ENCODE measurements at places on chromosomes 1 and 21.

DNA sequence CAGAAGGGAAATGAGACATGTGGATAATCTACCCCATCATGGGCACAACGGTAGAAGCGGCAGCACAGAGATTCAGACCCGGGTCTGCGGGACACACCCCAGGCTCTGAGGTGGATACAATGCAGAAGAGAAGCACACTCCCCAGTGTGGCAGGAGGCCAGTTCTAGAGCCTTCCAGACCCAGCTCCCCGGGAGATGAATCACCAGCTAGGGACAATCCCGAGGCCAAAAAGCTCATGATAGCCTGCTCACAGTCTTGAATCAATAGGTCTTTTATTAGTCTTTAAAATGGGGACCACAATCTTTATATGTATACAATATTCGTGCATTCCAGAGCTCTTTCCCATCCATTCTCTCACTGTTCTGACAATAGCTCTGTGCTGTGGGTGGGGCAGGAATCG lies 57.3 kb upstream of the DIRAS3 start:
- DNase-seq: no peak

GRCh38 chr1:3312310-3312897 lies 142.1 kb upstream of the ARHGEF16 start:
- no peak for DNase-seq

- no peak for DNase-seq
Measured at GRCh38 chr1:162223488-162223887, 153.2 kb downstream of the SPATA46 start.

GRCh38 chr1:5751833-5752745 lies 240.1 kb downstream of the NPHP4 start:
- no peak for DNase-seq

GRCh38 chr1:164842870-164843269 lies 283.9 kb downstream of the PBX1 start:
- DNase-seq: no peak

DNA sequence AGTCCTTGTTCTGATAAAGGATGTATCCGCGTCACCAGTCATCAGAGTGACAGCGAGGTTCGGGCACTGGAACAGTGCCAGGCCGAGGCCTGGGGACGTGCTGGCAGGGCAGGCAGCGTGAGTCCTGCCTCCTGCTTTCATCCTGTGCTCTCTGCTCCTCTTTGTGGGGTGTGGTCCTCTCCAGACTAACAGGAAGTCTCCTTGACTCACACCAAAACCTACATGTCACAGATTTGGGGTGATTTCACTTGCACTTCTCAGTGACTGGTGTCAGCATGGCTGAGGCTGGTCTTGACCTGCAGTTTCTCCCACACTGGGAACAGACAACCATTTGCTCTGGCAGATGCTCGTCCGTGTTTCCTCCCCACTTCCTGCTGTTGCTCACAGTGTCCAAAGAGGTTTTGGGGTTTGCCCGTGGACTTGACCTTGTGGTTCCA lies 8.8 kb upstream of the NLRP3 start:
- DNase-seq: peak; percentile 28

DNA sequence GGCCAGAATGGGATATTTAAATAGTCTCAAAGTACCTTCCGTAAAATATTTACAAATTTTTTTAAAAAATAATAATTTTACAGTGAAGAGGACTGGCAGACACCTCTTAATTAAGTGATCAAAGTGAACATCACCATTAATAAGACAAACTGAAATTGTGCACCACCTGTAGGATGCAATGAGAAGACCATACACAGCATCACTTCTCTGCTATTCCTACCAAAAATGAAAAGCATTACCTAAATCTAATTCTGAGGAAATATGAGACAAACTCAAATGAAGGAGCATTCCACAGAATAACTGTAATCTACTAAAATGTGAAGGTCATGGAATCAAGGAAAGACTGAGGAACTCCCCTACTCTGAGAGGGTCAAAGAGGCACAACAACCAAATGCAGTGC lies 68.2 kb upstream of the PRDX6 start:
- no peak for DNase-seq

DNA sequence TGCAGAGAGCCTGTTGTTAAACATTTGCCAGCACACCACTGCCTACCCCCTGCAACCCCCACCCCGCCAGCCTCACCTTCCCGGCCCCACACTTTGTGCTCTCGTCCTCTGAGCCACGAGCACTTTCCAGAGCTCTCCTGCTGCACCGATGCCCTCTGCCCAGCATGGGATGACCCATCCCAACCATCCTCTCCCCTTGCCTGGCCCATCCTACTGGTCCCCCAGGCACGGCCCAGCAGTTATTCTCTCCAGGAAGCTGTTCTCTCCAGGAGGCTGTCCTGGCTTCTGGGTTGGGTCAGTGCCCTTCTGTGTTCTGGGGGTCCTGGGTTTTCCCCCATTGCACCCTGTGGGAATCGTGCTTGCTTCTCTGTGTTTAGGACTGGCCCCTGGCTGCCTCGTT lies 60.1 kb upstream of the ABCG1 start:
- DNase-seq: no peak

GRCh38 chr1:157963713-157964112 lies 29.7 kb upstream of the KIRREL1 start:
- no peak for DNase-seq

GRCh38 chr1:64052777-64053176 lies 150.6 kb upstream of the UBE2U start:
- DNase-seq: no peak

DNA sequence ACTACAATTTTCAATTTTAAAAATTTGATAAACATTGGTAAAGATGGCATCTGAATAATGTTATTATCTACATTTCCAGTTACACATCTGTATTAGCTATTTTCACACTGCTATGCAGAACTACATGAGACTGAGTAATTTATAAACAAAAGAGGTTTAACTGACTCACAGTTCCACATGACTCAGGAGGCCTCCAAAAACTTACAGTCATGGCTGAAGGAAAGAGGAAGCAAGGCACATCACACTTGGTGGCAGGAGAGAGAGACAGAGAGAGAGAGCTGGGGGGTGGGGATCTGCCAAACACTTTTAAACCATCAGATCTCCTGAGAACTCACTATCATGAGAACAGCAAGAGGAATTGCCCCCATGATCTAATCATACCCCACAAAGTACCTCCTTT lies 850.0 kb downstream of the LTN1 start:
- no peak for DNase-seq

GRCh38 chr1:17776426-17776825 lies 21.3 kb downstream of the ACTL8 start:
- DNase-seq: no peak

- DNase-seq: no peak
Measured at GRCh38 chr1:217770918-217771317, 139.8 kb downstream of the SPATA17 start.

DNA sequence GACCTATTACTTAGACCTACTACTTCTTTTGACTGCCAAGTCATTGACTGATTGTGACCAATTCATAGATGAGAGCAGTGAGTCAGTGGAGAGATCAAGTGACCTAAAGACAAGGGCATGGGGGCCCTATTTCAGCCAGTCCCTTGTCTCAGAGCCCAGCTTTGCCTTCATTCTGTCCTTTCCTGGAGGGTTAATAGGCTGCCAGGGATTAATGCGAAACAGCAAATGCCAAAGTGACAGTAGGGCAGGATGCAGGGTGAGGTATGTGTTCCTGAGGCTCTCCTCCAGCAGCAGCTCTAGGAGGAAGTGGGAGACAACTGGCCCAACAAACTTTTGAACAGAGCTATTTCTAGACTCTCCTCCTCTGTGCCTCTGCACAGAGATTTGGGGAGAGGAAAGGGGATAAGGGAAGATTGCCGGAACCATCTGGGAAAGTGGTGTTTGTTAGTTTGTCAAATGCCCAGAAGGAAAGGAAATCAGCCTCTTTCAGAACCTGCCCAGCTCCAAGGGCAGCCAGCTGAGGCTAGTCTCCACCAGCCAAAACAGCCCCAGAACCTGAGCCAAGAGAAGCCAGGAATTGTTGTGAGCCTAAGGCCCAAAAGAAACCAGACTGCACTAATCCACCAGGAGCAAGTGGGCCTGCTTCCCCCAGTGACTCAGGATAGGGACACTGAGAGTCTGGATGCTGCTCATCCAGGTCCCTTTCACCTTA lies 4.9 kb upstream of the S100A3 start:
- no peak for DNase-seq

DNA sequence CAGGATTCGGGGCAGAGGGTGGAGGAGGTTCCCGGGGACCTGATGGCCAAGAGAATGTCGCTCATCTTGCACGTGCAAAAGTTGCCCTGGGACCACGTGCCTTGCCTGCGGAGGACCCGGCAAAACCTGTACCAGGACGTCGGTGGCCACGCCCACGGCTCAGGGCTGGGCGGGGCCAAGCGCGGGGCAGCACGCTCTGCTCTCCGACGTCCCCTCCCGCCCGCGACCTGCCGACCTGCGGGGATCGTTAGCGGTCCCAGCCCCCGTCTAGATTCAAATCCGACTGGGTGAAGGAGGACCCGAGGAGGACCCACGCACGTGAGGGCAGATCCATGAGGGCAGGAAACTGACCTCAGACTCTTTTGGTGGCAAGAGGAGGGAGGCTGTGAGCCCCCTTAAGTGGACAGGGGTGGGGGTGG lies at the start of gene C1orf167:
Gene C1orf167, plus strand, starts transcription at position 206 of the 419 bp plus-strand sequence. CDS start 2,208 bp downstream, outside the sequence.
- peak; percentile 4 for DNase-seq

- no peak for DNase-seq
Measured at GRCh38 chr1:64854674-64855073, 109.8 kb downstream of the RAVER2 start.

DNA sequence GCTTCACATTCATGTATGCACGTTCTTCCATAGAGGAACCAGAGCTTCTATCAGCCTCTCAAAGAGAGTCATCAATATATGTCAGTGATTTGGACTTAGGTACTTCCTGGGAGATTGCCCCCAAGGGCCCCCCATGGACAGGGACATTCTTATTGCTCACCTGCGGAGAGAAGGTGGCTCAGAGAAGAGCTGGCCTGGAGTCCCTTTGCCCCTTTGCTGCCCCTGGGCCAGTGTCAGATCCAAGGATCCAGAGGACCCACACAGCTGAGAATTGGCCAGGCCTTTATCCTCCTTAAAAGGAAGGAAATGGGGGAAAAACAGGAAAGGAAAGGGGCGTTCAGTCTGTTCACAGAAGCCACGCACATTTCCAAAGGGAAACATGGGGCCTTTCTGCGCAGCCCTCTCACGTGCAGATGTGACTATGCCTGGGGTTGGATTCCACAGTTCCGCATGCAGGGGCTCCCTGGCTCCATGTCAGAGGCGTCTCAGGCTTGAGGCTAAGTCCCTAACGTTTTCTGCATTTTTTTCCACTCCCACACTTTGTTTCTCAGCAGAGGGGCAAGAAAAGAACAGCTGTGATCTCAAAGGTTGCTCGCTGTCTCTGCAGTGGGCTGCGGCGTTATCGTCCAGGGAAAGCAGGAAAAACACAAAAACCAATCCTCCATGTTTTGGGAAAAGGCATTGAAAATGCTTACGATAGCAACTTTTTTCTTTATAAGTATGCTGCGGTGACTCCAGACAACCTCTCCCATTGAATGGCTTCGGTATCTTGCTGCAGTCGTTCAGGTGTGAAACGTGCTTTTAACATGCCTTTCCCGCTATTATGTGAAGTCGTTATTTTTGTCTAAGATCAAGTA lies 5.9 kb downstream of the C1orf226 start:
- no peak for DNase-seq

GRCh38 chr1:37052120-37052519 lies 17.8 kb upstream of the GRIK3 start:
- DNase-seq: no peak

- DNase-seq: no peak
Measured at GRCh38 chr1:75097654-75098053, 36.5 kb upstream of the LHX8 start.
